Activated CD4-positive, alpha-beta T cell treated with anti-CD3 and anti-CD28 coated beads, Interleukin-2, amount 50 U/mL, for 48 hours (primary cell): ENCODE measurements at places on chromosomes 7 and 10.

- no peak for DNase-seq
Observed at GRCh38 chr7:70352906-70353305, 754.6 kb downstream of the AUTS2 start.

- no peak for DNase-seq
Observed at GRCh38 chr7:120583899-120584586, 273.9 kb downstream of the TSPAN12 start.

DNA sequence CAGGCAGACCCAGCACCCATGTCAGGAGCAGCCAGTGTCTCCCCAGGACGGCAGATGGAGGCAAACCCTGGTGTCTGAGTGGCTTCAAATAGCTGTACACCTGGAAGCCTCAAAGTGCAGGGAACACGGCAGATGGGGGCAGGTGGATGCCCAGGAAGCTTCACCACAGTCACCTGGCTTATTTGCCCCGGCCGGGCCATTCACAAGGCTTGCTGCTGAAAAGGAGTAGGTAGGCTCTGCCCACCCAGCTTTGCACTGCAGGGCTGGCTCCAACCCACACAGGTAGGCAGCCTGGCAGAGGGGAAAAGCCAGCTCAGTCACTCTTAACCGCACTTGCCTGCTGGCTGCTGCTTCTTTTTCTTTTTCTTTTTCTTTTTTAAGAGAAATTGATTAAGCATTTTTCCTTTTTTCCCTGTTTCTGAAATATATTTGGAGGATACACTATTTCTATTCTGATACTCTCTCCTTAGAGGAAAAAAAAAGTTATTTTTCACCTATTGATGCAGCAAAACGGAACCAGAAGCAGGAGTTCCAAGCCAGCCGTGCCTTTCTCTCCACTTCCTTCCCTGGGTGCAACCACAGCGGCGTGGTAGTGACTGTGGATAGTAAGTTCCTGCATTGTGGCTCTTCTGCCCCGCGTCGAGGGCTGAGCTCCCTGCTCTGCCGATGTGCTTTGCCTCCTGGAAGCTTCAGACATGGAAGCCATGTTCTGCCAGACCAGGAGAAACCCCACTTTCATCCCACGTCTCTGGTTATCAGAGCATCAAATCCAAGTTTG lies 118.3 kb downstream of the KLF6 start:
- peak; percentile 29 for DNase-seq

- DNase-seq = no peak
Observed at GRCh38 chr7:131108212-131108940, 219.3 kb upstream of the MKLN1 start.

- DNase-seq = no peak
Observed at GRCh38 chr10:29714096-29714874, 79.5 kb upstream of the SVIL start.

GRCh38 chr10:99788598-99789256 lies 6.3 kb downstream of the ABCC2 start:
- no peak for DNase-seq

GRCh38 chr10:29106287-29106686 lies 182.6 kb upstream of the LYZL1 start:
- no peak for DNase-seq

- no peak for DNase-seq
Observed at GRCh38 chr10:78729366-78729765, 339.4 kb upstream of the ZMIZ1 start.

DNA sequence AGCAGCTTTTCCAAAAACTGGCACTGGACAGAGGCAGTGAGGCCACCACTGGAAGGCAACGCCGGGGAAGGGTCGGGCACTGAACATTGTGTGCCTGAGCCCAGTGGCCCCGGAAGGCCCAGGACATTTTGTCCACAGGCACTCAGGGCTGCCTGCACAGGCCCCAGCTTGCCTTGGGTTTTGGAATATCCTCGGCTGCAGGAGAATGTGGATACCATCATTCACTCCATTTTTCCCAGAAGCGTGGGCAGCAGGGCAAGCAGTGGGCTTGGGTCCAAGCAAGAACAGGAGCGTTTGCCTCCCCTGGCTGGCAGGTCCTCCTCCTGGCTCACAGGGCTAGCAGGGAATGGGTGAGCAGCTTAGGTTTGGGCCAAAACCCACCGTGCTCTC lies 147.4 kb downstream of the EBF3 start:
- DNase-seq = no peak

DNA sequence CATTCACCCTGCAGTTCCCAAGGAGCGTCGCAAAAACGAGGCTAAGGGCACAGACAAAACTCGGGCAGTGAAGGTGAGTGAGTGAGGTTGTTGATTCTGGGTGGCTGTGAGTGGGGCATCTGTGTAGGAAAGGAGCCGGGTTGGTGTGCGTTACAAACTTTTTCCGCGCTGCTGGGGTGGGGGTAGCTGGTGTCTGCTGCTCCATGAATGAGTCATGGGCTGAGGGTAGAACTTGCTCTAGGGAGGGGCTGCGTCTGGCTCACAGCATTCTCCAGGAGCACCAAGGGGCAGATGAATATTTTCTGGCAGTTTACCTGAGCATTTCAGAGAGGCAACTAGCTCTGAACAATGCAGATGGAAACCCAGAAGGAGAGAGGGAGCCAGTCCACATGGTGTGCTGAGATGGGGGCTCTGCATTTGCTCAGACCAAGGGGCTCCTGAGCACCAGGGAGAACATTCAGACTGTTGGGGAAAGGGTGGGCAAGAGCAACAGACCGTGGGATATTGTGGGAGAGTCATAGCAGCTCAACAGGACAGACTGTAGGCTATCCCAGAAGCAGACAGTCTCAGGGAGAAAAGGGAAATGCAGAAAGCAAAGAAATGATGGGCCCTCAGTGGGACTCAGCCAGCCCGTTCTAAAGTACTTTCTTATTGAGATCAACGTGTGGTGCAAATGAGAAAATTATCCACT lies 18.8 kb downstream of the NOBOX start:
- peak; percentile 39 for DNase-seq

DNA sequence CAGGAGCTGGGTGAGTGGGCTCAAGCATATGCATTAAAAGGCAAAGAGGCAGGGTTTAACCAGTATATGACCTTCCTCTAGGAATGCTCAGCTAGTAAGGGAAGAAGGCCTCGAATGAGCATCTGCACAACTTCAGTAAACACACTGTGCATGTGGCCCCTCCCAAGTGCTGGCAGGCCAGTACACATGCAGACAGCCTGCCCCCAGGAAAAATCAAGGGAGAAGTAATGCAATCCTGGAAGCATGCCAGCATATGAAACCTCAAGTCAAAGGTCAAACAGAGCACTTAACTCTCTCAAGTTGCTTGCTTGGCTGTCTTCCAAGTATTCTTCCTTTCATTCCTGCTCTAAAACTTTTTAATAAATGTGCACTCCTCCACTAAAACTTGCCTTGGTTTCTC lies 208.4 kb downstream of the ACTR3B start:
- DNase-seq = no peak

DNA sequence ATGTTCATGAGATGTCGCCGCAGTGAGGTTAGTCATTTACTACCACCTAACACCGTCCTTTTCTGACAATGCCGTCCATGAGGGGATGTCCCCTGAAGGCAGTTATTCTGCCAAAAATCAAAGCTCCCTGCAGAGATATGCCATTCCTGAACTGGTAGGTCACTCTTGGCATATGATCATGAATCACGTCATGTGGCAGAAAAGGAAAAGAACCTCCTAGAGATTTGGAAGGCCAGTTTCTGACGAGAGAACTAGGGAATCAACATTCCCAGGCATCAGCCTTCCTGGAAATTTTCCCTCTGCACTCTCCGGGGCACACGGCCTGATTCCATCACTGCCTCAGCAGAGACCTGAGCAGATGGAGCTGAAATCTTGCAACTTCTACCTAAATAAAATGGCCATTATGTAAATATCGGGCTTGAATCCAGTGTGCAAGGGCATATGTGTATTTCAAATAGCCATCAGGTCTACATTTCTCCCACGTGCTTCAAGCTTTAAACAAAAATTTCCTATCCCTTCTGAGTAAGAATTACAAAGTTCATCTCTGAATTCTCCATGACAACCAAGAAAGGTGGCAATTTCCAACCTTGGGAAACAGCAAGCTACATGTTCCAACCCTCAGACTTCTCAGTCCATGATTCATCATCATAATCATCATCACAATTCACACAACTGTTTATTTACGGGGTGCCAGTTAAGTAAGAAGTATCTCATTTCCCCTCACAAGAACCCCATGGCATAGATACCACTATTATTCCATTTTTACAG lies 46.5 kb downstream of the AMPH start:
- DNase-seq = no peak

- DNase-seq = no peak
Observed at GRCh38 chr7:135262623-135263320, 29.1 kb downstream of the STRA8 start.

GRCh38 chr10:72784551-72785351 lies 92.8 kb downstream of the MCU start:
- no peak for DNase-seq

DNA sequence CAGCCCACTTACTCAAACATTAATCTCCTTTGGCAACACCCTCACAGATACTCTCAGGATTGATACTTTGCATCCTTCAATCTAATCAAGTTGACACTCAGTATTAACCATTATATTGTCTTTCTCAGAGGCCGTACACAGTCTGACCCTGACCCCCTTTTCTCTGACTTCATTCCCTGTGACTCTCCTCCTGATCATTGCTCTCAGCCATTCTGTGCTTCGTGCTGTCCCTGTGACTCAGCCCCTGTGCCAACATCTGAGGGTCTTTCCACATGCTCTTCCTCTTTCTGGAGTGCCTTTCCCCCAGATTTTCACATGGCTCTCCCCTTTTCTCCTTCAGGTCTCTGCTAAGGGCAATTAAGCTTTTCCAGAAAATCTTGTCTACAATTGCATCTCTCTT lies 289.0 kb upstream of the PHYHIPL start:
- no peak for DNase-seq

GRCh38 chr10:96124230-96125141 lies 5.6 kb upstream of the ZNF518A start:
- DNase-seq = no peak

- DNase-seq = no peak
Observed at GRCh38 chr7:67518580-67518979, 521.9 kb downstream of the TYW1 start.

GRCh38 chr10:51915031-51915542 lies 215.7 kb upstream of the CSTF2T start:
- DNase-seq = no peak

- DNase-seq = peak; percentile 18
Observed at GRCh38 chr10:90136731-90137316, 435.4 kb downstream of the KIF20B start.

- DNase-seq = peak; percentile 55
Observed at GRCh38 chr10:14971867-14972448, 12.8 kb downstream of the MEIG1 start.

- no peak for DNase-seq
Observed at GRCh38 chr10:17915181-17915580, 36.5 kb upstream of the SLC39A12 start.
